ENCODE measurements at places on chromosomes 6 and 20.

DNA sequence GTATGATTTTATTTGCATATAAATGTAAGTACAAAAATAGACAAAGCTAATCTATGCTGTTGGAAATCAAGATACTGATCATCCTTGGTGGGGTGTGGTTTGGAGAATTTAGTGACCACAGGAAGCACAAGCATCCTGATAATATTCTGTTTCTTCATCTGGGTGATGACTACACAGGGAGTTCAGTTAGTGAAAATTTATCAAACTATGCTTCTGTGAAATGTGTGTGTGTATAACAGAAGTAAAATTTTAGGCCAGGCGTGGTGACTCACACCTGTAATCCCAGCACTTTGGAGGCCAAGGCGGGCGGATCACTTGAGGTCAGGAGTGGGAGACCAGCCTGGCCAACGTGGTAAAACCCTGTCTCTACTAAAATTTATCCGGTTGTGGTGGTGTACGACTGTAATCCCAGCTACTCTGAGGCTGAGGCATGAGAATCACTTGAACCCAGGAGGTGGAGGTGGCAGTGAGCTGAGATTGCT, 20.6 kb downstream of the ENPP3 start:
- DNase-seq: no peak

DNA sequence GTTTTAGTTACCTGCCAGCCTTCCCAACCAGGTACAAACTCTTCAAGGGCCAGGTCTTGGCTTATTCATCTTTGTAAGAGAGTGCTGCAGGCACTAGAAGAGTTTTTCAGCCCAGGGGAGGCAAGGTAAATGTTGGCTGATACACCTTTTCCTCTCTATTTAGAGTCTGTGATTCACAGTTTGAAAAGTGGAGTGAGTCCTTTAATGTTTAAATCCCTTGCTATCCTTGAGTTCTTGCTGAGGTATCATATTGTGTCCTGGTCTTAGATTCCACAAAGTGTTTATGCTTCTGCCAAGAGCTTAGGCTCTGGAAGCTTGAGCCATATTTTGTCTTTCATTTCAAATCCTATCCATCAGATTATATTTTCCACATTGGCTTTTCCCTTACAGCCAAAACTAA, 52.8 kb upstream of the CITED2 start:
- no peak for DNase-seq

- DNase-seq: no peak
Measured at GRCh38 chr6:160258346-160259142, at the start of gene SLC22A2. SLC22A2 (minus strand) TSS chr6:160258821; CDS start chr6:160258757, 64 bp downstream.

- DNase-seq: no peak
Measured at GRCh38 chr6:154842833-154843232, 109.6 kb downstream of the SCAF8 start.

DNA sequence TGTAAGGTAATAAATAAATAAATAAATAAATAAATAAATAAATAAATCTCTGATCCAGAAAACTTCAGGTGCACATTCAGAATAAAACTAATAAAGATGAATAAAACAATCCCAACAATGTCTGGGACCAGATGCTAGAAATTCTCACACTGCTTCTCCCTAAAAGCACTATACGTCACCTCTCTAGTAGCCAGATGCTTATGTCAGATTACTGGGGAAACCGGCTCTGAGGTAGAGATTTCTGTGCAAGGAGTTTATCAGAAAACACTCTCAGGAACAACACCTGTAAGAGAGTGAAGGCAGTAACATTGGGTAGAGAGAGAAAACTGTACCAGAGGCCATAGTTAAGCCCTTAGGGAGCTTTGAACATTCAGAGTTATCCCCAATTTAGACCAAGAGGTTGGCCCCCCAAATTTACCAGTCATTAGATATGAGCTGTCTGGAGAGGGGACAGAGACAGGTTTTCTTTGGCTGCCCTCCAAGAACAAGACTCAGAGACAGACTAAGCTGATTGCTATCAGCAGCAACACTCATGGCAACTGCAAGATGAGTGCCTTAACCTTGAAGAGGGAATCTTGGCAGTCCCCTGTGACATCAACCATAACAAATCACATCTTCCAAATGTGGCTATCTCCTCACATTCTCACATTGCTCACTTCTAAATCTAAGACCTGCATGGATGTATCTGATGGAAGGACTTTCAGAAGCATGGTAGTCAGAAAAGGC, 151.2 kb upstream of the BMP5 start:
- no peak for DNase-seq

GRCh38 chr6:52089758-52090348, 2.4 kb upstream of the PKHD1 start:
- DNase-seq: no peak

- DNase-seq: no peak
Measured at GRCh38 chr20:5927749-5928462, 22.4 kb downstream of the TRMT6 start.

GRCh38 chr20:3492669-3493068, 21.9 kb downstream of the ATRN start:
- no peak for DNase-seq

DNA sequence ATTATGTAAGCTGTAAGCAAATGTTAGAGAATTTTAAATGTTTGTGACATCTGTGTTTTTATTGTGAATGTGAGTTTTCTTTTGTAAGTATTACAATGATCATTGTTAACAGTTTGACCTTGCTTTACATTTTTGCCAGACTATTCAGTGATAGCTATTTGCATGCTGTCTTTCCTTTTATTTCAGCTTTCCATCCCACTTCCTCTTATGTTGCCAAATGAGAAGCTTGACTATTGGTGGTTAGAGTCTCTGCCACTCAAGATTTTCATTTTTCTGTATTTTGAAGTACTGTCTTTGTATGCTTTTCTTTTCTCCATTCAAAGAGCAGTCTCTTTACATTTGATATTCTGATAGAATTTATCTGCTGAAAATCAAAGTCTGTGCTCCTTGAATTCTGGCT, 104.1 kb downstream of the PRIM2 start:
- no peak for DNase-seq

DNA sequence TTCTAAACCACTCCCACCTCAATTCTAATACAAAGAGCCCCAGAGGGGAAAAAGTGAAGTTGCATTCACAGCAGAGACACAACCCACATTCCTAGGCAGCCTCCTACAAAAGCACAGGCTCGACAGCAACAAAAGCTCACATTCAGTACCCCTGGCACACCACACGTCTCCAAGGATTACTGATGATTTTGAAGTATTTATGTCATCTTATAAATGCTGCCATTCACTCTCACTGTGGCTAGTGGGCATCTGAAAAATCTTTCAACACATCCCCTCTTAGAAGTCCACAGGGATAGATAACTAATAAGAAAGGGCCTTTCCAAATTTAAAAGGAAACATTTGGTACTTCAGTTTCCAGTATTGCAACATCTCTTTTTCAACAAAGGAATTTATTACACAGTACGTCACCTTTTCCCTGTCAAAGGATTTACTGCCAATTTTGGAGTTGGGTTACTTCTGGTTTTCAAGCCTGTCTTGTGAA, 146.7 kb downstream of the TASP1 start:
- no peak for DNase-seq

- no peak for DNase-seq
Measured at GRCh38 chr6:28675600-28675999, 149.9 kb downstream of the GPX5 start.

GRCh38 chr6:69917834-69918233, 51.5 kb downstream of the COL19A1 start:
- no peak for DNase-seq

DNA sequence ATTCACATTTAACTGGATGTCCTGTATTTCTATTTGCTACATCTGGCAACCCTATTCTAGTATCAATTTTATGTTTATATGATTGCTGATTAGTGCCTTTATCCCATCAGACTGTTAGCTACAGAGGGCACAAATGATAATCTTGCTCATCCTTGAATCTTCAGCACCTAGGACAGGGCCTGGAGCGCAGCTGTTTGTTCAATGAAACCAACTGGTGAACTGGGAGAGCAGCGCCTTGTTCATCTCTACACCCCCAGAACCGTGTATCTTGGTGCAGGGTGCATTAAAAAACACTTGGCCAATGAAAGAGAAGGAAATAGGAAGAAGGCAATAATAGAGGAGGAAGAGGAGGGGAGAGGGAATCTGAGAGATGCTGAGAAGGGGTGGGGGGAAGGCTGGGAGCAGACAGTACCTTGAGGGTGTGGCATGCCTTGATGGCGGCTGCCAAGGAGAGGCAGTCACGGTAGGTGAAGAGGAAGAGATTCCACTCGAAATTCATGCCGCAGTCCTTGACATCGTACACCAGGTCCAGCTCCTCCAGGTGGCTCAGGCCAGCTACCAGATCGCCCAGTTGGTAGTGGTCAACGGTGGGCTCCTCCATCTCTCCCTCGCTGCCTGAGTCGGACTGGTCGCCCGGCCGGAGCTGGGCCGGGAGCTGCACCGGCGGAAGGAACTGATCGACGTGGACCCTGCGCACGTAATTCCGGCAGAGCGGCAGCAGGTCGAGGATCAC, 15.5 kb downstream of the TMEM151B start:
- no peak for DNase-seq

- DNase-seq: no peak
Measured at GRCh38 chr20:9578594-9578993, 64.2 kb downstream of the LAMP5 start.

DNA sequence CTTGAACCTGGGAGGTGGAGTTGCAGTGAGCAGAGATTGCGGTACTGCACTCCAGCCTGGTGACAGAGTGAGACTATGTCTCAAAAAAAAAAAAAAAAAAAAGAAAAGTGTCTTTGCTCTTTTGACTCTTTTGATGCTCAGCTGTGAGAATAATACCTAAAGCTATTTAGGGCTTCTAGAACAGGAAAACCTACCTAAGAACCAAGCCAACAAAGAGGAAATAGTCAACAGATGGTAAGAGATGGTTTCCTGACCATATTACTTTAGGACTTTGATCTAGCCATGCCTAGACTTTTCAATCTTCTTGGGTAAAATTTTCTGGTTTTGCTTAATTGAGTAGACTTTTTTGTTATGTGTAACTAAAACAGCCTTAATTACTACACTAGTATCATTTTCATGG, 508.1 kb downstream of the EPHA7 start:
- no peak for DNase-seq

DNA sequence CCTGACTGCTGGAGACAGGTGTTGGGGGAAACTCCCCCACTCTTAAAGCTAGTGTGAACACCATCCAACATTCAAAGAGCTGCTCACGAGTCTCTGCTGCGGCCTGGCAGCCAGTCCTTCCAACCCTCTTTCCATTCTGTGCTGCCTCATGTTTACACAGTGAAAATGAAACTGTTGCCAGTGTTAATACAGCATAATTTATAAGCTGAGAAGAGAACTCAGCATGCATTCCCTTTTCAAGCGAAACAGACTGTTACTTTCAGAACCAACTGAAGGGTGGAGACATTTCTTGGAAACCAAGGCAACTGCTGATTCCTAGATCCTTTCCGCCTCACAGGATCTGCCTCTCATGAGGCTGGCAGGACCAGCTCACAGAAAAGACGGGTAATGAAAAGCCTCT, 533.8 kb upstream of the ID4 start:
- DNase-seq: no peak

- DNase-seq: no peak
Measured at GRCh38 chr6:1613688-1614447, 4.2 kb downstream of the FOXC1 start.

DNA sequence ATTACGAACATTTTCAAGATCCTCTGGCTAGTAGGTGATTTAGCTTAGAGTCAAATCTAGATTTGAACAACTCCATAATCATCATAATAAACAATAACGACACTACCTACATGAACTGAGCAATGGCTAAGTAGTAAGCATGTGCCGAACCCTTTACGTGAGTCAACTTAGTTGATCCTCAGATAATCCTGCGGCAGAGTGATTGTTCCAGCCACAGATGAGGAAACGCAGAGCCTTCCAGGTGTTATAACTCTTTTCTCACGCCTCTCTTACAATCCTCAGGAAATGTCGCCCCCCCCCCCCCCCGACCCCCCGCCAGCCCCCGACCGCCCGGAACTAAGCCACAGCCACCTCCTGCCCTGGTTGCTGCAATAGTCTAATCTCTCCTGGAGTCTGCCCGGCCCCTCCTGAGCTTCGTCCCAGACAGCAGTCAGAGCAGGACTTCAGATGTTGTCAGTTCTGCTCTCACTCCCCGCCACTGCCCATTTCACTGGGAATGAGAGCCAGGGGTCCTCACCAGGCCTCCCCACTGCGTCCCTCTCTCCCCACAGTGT, 141.5 kb upstream of the AGPAT4 start:
- no peak for DNase-seq

DNA sequence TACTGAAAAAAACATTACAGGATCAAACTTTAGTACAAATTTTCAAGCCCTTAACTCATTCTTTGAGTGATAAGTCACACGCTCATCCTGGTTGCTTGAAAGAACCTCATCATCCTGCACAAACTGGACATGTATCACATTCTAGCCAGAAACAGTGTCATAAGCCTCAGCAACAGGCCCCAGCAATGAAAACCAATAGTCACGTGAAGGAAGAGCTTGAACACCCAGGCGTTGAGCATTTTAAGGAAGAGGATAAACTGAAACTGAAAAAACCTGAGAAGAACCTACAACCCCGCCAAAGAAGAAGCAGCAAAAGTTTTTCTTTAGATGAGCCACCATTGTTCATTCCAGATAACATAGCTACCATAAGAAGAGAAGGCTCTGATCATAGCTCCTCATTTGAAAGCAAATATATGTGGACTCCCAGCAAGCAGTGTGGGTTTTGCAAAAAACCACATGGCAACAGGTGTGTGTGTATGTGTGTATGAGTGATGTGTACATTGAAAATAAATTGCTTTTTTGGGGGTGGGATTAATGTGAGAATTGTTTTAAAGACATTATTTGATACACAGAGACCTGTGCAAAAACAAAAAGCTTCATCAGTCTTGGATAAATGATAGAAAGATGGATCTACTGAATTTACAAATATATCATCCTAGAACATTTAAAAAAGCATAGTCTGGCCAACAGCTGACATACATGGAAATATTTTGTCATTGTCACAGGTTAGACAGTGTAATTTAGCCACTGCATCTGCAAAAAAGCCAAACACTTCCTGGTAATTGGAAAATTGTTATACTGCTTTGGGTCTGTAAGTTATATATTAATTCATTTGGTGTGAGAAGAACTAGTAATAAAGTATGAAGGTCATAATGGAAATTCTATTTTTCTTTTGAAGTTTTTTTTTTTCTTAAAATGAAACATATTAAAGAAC, 50.1 kb downstream of the PHF3 start:
- DNase-seq: no peak

DNA sequence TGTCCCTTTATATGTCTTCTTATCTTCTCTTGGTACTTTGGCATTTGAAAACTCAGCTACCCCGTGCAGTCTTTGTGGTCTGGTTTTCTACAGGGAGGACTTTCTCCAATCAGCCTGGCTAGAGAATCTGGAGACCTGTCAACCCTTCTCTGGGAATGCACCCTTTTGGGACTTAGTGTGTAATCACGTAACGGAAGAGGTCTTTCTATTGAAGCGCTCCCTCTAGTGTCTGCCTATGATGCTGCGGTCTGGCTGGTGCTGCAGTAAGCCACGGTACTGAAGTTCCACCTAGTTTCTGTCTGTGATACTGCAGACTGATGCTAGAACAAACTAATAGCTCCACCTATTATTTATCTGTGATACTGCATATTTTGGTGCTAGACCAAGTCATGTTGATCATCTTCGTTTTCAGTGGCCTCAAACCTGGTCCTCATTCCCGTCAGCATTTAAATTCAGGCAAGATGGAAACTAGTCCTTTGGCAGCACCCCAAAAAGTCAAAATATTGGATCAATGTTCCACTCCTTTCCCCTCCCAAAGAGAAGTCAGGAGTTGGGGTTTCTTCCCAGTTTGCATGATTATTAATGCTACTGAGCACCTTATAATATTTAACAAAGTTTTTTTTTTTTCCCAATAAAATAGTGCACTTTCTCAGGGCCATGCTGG, 12.5 kb upstream of the SIRPB2 start:
- peak; percentile 46 for DNase-seq
